ENCODE measurements at places on chromosomes 16 and 17.

DNA sequence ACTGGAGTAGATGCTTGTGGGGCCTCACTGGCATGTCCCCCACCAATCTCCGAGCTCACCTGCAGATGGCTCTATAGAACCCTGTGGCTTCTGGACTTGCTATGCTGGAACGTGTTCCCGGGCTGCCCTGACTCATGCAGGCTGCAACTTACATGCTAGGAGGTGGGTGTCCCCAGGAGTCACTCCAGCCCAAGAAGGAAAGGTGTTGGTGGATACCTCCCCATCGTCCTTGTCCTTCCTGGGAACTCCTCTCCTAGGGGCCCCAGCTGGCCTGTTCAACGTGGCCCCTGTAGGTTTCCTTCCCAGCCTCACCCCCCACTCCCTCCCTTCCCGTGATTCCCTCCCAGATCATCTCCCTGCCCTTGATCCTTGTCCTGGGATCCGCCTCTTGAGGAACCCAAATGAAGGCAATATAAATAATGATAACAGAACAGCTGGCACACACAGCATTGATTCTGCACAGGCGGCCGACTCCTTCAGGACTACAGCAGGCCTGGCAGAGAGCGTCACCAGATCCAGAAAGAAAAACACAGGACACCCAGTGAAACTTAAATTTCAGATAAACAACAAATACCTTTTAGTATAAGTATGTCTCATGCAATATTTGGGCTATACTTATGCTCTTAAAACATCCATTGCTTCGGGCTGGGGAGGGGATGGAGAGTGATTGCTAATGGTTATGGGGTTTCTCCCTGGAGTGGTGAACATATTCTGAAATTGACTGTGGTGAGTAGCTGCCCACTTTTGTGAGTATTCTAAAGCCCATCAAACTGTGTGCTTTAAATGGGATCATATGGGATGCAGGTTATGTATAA is 221.1 kb upstream of the GSE1 start:
- peak; percentile 39 for DNase-seq

DNA sequence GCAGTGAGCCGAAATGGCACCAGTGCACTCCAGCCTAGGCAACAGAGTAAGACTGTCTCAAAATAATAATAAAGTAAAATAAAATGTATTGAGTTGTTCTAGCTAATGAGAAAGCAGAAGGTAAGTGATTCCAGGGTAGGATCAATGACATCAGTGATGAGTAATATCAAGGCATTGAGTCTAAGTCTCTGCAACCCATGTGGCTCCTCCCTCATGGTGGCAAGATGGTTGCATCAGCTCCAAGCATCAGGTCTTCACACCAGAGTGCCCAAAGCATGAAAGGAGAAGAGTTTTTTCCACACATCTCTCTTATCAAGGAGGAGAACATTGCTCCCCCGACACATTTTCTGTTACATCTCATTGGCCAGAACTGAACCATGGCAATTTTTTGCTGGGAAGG is 34.8 kb upstream of the GAS7 start:
- no peak for DNase-seq

DNA sequence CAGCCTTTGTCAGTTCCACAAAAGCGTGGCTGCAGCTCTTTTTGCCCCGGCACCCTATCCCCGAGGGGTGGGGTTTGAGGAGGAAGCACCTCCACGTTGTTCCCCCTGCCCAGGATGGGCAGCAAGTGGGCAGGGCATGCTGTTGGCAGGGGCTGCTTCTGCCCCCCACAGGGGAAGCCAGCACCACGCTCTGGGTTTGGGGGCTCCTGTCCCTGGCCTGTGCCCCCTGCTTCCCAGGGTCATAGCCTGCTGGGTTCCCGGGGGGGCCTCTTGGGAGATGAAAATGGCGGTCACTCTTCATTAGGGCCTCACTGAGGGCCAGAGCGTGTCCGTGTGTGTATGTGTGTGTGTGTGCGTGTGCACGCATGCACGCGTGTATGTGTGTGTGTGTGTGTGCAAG is 22.8 kb downstream of the LASP1 start:
- DNase-seq, result no peak

- no peak for DNase-seq
Measured at GRCh38 chr17:58580671-58581070, 66.2 kb upstream of the MTMR4 start.

DNA sequence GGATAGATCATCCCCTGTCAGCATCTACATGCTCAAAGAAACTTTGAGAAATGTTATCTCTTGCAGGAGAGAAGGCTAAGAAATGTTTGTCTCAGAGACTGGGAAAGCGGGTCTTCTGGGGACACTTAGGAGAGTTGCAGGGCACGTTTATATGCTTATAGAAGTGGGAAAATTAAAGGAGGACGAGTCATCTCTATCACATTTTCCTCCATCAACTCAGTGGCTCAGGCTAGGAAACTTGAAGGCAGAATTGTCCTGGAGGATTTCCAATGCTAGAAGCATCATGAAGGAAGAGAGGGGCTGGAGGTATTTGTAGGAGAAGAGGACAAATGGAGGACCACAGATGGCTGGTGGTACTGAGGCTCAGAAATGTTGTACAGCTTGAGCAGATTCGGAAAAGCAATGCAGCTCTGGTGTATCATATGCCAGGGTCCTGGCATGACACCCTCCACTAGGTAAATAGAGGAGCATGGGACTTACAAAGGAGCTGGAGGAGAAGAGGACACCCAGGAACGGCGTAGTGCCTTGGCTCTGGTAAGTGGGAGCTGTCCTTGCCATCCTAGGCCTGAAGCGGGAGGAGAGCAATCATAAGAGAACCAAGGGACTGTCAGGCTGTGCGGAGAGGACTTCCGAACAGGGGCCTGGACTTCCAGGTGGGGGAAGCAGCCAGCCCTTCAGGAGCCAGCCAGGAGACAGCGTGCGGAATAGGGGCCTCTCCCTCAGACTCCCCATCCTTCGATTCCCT is 4.5 kb upstream of the HS3ST3B1 start:
- DNase-seq, result no peak

- no peak for DNase-seq
Measured at GRCh38 chr17:34613064-34614019, 34.0 kb downstream of the TMEM132E start.

- no peak for DNase-seq
Measured at GRCh38 chr17:19769946-19770652, 22.0 kb upstream of the ALDH3A1 start.

GRCh38 chr17:36727052-36727451 is 125.7 kb downstream of the MRM1 start:
- DNase-seq, result no peak

DNA sequence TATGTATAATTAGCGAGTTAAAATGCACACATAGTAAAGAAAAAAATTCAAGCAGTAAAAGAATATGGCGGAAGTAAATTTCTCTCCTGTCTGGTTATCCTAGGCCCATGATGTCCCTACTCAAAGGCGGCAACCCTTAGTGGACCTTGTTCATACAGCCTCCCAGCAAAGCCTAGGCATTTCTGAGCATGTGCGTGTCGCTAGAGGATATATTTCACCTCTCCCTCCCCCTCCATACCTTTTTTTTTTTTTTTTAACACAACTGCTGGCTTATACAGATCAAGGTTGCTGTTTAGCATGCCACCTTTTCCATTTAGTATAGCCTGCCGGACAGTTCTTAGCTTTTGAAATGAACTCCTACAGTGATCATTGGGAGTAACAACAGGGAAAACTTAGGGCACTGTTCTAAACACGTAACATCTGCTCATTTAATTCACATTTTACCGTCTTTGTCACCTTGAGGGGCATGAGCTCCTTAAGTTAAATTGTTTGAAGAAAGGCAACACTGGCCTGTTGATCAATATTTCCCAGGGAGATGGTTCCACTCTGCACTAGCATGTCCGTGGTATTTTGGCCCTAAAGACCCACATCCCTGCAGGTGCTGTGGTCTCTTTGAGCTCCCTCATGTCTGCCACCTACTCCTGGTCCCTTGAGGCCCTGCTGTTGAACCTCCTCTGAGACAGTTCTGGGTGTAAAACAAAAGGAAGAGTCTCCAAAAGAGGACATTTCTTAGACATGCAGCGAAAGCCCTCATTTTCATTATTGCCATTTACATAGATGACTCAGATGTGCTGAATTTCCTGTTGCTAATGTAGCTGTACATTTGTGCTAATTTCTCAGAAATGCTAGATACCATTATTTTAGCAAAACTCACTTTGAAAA is 4.1 kb upstream of the TNFRSF13B start:
- DNase-seq, result no peak

DNA sequence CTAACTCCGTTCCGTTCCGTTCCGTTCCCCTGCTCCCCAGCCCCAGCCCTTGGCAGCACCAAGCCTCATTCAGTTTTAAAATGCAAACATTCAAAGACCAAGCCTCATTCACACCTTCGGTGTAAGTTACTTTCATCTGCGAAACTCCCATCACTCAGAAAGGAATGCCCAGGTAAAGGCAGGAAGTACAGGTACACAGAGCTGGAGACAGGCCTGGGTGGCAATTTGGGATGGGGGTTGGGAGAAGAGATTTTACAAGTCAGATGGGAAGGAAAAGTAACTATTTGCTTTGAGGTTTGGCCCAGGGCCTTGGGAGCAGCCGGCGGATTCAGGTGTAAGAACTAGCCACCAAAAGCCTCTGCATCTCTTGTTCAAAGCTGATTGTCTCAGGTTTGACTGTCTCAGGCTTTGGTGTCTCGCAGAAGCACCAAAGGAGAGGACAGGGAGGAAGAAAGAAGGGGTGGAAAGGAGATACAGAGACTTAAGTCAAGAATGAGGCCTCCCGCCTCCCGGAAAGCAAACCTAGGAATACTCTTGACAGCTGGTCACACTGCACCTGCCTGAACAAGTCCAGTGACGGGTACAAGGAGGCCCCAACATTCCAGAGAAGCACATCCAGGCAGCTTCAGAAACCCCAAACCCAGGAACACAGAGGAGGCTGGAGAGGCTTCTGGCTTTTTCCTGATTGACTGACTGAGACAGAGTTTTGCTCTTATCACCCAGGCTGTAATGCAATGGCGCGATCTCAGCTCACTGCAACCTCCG is 54.7 kb downstream of the NXN start:
- DNase-seq, result no peak

- DNase-seq, result no peak
Measured at GRCh38 chr16:80585764-80586163, 45.0 kb downstream of the DYNLRB2 start.

- peak; percentile 68 for DNase-seq
Measured at GRCh38 chr17:4566785-4567184, 6.4 kb upstream of the GGT6 start.

DNA sequence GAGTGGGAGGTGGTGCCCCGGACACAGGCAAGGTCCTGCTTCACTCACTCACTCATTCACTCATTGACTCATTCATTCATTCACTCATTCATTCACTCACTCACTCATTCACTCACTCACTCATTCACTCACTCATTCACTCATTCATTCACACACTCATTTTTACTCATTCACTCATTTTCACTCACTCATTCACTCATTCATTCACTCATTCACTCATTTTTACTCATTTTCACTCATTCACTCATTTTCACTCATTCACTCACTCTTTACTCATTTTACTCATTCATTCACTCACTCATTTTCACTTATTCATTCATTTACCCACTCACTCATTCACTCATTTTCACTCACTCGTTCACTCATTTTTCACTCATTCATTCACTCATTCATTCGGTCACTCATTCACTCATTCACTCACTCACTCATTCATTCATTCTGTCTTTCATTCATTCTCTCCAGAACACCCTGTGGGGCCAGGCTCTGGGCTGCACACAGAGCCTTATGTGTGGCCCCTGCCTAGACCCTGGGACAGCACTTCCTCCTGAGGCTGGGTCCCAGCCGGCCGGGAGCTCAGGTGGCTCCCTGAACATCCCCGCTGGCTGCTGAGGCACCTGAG is 9.2 kb downstream of the RPUSD1 start:
- DNase-seq, result no peak

GRCh38 chr17:72812823-72813222 is 279.7 kb downstream of the SLC39A11 start:
- no peak for DNase-seq

DNA sequence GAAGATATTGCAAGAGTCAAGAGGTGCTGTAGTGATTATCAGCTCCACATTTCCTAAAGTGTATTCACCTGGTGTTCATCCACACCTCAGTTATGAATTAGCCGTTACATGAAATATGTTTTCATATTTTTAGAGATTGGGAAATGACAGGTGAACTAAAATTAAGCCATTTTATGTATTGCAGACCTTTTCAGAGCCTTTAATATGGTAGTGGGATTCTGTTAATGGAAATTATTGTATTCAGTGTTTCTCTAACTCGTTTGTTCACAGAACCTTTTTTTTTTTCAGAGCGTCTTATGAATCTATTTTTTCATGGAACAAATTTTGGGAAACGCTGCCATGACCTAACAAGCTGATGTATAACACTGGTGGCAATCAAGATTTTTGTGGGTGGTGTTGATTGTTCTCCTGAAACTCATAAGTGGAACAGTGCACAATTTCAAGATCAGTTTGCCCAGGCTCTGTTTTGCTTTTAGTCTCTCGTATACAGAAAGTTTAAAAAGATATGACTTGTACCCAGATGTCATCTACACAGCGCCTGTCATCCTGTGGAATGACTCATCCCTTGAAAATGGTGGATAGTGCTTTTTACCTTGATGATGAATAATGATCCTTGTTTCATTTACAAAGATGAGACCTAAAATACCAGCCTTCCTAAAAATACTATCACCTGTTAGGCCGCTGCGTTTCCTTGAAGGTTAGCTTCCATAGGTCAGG is 88.8 kb downstream of the ARHGAP44 start:
- no peak for DNase-seq

DNA sequence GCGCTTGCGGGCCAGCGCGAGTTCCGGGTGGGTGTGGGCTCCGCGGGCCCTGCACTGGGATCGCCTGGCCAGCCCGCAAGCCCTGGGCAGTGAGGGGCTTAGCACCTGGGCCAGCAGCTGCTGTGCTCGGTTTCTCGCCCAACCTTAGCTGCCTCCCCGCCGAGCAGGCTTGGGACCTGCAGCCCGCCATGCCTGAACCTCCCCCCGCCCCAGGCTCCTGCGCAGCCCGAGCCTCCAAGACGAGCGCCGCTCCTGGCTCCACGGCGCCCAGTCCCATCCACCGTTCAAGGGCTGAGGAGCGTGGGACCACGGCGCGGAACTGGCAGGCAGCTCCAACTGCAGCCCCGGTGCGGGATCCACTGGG is 12.3 kb upstream of the ZFP90 start:
- no peak for DNase-seq

GRCh38 chr17:63881935-63882601 is at the start of gene GH2:
Gene GH2, minus strand, starts transcription at chr17:63881944. Its CDS starts 143 bp downstream, at chr17:63881801.
- peak; percentile 44 for DNase-seq

DNA sequence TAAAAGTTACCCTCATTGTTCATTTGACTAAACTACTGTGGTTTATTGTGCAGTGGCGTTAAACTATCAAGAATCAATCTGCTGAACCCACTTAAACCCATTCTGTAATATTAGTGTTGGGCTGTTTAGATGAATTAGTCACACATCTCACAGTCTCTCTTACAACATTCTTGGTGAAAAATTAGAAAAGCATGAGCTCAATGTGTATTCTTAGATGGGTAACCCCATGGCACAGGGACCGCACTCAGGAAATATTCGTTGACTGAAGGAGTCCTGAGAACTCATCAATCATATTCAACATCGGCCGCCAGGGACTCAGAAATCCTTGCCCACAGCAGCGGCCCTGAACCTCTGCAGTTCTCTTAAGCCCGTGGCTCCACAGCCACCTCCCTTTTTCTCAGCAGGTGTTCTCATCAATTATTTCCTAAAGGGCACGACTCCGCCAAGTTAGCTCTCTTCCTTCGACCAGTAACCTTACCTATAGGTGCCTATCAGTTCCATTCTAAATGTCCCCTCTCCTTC is 155.6 kb downstream of the STX8 start:
- DNase-seq, result no peak

Measured in left colon (tissue), 2 donors.